CD4-positive, alpha-beta T cell treated with Interleukin-6 at 100 ng/mL for 8 hours (primary cell): ENCODE measurements at places on chromosomes 11 and 22.
A peak's percentile ranks its signal among the peaks of the same experiment; 100 is the strongest.

DNA sequence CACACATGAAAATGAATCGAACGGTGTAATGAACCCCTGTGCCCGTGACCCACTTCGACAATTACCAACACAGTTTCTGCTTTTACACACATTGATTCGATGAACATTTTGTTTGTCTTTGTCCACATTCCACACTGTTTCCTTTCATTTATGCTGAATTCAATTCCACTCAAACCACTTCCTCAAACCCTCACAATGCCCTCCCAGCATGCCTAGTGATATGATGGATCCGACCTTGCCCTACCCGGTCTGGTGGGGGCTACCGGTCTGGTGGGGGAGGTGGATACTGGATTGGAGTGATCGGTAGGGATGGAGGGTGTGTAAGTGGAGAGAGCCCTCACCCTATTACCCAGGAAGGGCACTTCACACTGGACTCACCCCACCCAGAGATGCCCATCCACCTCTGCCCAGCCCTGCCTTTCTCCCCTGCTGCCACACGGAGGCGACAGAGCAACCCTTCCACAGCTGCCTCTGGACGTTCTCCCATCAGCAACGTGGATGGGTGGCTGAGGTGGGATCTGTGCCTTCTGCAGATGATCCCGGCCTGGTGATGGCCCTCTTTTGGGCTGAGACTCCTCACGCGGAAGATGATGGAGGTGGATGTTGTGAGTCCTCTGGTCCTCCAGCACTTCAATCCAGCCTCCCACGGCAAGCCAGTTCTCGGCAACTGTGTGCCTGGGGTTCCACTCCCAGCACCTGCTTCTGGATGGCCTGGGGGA lies 33.0 kb upstream of the P2RY2 start:
- DNase-seq: peak; percentile 25

DNA sequence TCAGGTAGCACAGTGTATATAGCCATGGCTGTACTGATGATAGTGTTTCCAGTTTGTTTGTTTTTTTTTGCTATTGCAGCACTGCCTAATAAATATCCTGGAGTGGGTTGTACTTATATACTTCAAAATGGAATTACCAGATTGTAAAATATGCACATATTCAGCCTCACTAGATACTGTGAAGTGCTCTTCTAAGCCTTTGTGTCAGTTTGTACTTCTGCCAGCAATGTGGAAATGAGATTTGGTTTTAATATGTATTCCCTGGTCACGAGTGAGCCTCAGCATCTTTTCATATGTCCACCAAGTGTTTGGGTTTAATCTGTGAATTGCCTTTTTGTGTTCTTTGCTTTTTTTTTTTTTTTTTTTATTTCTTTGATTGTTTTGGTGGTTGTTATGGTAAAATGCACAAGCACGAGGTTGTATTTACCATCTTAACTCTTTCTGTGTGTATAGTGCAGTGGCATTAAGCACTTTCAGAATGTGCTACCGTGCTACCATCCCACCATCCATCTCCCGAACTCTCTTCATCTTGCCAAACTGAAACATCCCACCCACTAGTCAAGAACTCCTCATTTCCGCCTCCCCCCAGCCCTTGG lies 34.9 kb downstream of the ST3GAL4 start:
- no peak for DNase-seq

DNA sequence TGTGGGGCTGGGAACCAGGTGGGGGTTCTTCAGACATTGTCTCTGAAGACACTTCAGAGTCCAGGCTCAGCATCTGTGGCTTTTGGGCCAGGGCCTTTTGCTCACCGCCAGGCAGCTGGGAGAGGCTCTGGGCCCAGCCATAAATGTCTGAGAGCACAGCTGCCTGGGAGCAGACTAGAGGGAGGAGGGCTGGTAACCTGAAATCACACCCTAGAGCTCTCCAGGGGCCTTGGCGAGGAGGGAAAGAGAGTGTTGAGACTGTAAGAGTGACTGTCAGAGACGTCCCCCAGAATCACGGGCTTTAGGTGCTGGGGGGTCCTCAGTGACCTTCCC lies 4.1 kb downstream of the TRABD start:
- no peak for DNase-seq

- DNase-seq: no peak
These were observed 13.4 kb downstream of the PACSIN2 start for GRCh38 chr22:43001271-43002201.

- no peak for DNase-seq
These were observed 55.9 kb upstream of the BMAL1 start for GRCh38 chr11:13221722-13222121.

- no peak for DNase-seq
These were observed 5.5 kb downstream of the PHLDA2 start for GRCh38 chr11:2923446-2924375.

- DNase-seq: no peak
These were observed 429 bp upstream of the SNX15 start for GRCh38 chr11:65026810-65027209.

GRCh38 chr22:28978863-28979796 lies 82.5 kb downstream of the C22orf31 start:
- no peak for DNase-seq

- no peak for DNase-seq
These were observed 303.6 kb downstream of the OPCML start for GRCh38 chr11:133228471-133229329.

DNA sequence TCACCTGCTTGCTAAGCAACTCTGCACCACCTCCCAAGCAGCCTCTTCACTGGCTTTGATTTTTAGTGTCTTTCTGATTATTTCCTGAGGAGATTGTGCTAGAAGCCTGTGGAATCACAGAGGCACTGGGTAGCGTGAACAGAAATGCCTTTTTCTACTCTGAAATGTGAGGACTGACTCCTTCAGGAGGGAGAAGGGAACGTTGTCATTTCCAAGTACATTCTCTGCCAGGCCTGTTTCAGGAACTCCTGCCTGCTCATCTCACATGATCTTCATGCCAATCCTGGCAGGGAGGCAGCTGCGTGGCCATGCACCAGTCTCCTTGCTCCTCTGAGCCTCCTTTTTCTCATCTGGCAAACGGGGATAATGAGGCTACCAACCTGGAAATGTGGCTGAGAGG lies 49.8 kb upstream of the PRDM11 start:
- DNase-seq: no peak

DNA sequence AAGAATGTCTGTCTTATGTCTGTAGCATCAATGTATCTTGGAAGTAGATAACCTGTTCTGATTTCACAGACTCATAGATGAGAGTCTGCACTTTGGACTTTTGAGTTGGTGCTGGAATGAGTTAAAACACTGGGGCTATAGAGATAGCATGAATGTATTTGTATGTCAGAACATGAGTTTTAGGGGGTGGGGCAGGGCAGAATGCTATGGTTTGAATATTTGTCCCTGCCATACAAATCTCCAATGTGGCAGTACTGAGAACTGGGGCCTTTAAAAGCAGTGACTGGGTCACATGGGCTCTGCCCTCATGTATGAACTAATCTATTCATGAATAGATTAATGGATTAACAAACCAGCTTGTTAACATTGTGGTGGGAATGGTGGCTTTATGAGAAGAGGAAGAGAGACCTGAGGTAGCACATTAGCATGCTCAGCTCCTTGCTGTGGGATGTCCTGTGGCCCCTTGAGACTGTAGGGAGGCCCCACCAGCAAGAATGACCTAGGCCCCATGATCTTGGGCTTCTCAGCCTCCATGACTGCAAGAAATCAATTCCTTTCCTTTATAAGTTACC lies 15.5 kb upstream of the OR52K1 start:
- DNase-seq: no peak

- DNase-seq: no peak
These were observed 654.3 kb downstream of the NTM start for GRCh38 chr11:132024587-132025295.

GRCh38 chr11:68025047-68025446 lies 5.4 kb upstream of the NDUFS8 start:
- DNase-seq: no peak

DNA sequence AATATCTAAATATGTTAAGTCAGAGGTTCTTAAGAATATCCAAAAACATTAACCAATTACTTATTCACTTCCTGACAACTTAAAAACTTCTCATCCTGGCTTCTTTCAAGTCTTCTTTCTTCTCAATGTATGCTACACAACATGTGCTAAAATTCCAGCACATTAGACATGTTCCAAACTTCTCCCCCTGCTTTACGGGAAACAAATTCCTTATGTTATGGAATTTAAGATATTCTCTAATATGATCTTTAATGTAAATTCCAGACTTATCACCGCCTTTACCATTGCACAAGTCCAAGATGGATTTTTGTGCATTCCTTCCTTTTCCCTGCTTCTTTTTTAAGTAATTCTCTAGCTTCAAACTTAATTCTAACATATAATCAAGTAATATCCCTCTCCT lies 964.5 kb upstream of the CHORDC1 start:
- DNase-seq: no peak

GRCh38 chr22:35154937-35155387 lies 89.0 kb downstream of the ISX start:
- DNase-seq: peak; percentile 4

DNA sequence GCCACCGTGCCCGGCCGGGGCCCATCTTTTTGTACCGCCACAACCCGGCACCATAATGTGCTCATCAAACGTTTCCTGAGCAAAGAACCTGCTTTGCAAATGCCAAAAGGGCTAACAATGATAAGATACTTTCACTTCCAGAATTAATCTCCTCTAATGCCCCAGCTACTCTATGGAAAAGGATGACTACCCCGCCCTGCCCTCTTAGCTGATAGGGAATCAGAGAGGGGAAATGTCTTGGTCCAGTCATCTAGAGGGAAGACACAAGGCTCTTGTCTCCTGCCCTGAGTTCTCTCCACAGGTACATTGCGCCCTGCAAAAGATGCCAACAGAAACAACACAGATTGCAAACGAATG lies 586 bp downstream of the TTLL1 start:
- no peak for DNase-seq

DNA sequence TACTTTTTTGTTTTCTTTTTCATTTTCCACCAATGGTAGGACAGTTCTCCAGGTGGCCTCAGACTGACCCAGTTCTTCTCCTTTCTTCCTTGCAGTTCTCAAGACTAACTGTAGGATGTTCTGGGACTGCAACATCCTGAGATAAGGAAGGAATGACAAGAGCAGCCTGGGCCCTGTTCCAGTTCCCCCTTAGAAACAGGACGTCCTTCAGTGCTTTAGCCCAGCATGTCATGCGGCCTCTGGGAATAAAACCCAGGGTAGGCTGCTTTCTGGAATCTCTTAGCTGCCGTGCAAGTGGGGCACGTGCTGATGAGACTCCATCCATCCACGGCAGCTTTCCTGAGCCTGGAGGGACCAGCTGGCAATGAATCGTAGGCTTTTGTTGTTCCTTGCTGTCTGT lies 24.0 kb upstream of the CADM1 start:
- DNase-seq: no peak

- no peak for DNase-seq
These were observed 1151.2 kb upstream of the CCDC90B start for GRCh38 chr11:84437071-84437980.

GRCh38 chr22:40634119-40634903 lies 2.2 kb downstream of the MRTFA start:
- no peak for DNase-seq

- DNase-seq: no peak
These were observed 9.9 kb upstream of the CELSR1 start for GRCh38 chr22:46547179-46547882.

GRCh38 chr22:23192558-23192957 lies 12.2 kb downstream of the BCR start:
- DNase-seq: no peak

DNA sequence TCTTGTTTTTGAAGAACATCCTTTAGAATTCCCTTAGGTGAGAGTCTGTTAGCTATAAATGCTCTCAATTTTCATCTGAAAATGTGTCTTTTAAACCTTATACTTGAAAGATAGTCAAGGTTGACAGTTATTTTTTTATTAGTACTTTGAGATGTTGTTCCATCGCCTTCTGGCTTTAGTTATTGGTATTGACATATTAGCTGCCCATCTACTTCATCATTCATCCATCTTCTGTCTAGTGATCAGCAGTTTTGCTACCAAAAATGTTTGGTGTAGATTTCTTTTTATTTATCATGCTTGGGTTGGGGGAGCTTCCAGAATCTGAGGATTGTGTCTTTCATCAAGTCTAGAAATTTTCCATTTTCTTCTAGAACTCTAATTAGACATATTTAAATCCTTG lies 3.3 kb upstream of the CD6 start:
- DNase-seq: no peak

- no peak for DNase-seq
These were observed at the start of gene HORMAD2 for GRCh38 chr22:30079952-30080533. Gene HORMAD2 (plus strand): TSS chr22:30080464. CDS start chr22:30093953, 13,489 bp downstream.
